ENCODE measurements at places on chromosomes 4 and X.

DNA sequence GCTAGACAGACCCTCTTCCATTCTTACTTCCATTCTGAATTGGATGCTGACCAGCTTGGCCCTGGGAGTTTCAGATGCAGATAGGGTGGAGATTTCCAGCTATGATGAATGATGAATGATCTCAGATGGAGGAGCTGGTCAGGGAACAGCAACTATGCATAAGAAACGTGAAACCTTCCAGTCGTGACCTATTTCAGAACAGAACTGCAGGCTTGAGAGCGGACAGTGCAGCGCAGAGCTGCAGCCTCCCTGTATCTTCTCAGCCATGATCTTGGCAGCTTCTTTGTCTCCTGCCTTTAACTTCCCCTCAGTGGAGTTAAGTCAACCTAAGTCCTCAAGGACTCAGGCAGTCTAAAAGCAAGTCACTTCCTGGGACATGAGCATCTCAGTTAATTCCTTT is 43.3 kb upstream of the HAND2 start:
- no peak for DNase-seq

- DNase-seq = no peak
Observed at GRCh38 chr4:26441771-26442170, 48.5 kb downstream of the CCKAR start.

DNA sequence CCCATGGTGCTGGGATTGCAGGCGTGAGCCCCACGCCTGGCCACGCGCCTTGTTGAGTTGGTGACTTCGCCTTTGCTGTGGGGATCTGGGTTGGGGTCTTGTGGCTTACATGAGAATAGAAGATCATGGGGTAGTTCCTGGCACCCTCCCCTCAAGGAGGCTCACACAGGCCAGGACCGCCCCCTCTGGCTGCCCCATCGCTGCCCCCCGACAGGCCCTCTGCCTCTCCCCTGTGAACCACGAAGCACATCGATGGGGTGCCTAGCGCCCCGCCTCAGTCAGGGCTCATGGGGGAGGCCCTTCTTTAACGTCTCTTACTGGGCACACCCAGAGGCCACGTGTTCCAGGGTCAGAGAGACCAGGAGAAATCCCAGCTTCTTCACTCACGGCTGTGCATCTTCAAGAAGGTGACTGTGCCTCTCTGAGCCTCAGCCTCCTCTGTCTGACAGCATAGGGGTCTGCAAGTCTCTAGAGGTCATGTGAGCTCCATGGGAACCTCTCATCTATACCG is 23.6 kb upstream of the SPON2 start:
- DNase-seq = no peak

DNA sequence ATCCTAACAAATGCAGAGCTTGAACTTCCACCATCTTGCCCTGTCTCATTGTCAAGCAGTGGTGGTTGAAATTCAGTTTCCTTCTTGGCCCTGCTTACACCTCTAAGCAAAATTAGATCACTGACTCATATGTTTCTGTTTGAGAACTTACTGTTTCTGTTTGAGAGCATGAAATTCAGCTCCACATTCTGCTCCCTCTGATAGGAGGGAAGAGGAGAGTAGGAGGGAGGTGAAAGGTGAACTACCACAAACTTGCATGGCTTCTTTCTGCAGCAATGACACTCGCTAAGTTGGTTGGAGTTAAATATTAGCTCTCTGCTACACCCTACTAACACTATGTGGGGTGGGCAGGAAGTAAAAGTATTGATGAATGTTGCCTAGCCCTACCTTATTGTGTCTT is 117.8 kb upstream of the EDA2R start:
- DNase-seq = no peak

DNA sequence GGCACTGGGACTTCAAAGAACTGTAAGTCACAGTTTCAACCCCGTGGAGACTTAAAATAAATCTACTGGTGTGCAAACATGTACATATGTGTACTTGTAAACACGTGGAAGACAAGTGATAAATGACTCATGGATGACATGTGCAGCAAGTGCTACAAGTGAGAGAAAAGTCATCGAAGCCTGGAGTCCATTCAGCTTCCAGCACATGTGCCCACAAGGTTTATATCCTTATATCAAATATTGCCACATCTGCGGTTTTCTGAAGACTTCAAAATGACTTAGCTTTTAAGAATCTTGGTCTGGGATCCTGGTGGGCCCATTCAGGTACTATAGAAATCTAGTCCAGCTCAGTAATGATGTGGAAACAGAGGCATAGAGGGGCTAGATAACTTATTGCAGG is 33.0 kb upstream of the TTC29 start:
- no peak for DNase-seq
